Fibroblast of skin of right quadriceps (primary cell): ENCODE measurements at places on chromosomes 6 and 20.

DNA sequence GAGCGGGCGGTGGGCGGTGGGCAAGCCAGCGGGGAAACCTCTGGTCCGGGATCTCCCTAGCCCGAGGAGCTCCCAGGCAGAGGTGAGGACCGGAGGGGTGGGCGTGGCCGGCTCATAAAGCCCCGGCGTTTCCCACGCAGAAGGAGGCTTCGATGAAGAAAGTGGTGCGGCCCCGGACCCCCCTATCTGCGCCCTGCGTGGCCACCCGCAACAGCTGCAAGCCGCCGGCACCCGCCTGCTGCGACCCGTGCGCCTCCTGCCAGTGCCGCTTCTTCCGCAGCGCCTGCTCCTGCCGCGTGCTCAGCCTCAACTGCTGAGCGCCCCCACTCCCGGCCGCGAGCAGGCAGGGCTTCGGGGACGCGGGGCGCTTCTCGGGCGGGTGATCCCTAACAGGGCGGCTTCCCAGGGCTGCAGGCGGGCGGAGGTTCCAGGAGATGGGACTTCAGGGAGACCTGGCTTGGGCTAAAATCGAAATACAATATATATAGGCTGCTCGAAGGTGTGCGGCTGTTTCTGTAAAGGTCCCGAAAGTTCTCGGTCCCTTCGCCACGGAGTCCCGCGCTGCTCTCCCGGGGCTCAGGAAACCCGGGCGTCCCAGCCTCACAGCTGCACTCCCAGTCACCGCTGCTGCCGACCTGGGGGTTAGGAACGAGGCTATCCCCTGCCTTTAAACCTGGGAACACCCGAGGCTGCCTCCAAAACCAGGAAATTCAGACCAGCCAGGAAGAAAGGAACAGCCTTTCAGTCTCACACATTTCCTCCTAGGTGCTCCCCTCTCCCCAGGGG, 27.8 kb downstream of the ASIP start:
- DNase-seq, result peak; percentile 28

- DNase-seq, result no peak
Measured at GRCh38 chr20:33097001-33097400, 17.6 kb downstream of the BPIFB4 start.

DNA sequence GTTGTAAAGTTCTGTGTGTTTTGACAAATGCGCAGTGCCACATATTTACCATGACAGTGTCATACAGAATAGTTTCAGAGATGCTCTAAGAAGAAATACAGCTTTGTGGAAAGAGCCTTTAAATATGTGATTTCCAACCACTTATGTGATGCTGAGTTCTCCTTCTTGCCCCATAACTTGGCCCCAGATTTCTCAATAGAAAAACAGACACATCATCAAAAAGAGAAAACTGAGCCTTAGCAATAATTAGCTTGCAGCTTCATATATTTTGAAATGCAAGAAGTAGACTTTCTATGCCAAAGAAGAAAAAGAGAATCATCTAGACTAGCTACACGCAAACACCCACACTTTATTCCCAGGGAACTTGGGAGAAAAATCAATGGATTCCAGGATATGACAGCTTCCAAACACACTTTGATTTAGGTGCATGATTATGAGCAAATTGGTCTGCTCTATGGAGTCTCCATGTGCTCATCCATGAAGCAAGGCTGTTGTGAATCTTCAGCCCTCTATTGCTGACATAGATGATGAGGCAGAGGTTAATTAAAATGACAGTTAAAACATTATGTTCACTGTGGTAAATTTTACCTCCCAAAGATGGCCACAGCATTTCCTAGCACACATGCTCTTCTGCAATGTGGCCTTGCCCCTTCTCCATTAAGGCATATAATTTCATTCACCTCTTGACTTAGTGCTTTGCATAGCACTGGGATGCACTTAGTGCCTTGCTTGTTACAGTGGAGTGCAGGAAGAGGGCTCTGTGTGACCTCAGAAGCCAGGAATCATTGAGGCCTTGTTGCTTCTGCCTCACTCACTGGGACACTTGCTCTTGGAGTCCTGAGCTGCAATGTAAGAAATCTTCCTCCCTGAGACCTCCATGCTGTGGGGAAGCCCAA, 174.6 kb downstream of the SYNDIG1 start:
- DNase-seq, result no peak

- DNase-seq, result peak; percentile 73
Measured at GRCh38 chr20:60095456-60095855, 137.2 kb downstream of the CDH26 start.

DNA sequence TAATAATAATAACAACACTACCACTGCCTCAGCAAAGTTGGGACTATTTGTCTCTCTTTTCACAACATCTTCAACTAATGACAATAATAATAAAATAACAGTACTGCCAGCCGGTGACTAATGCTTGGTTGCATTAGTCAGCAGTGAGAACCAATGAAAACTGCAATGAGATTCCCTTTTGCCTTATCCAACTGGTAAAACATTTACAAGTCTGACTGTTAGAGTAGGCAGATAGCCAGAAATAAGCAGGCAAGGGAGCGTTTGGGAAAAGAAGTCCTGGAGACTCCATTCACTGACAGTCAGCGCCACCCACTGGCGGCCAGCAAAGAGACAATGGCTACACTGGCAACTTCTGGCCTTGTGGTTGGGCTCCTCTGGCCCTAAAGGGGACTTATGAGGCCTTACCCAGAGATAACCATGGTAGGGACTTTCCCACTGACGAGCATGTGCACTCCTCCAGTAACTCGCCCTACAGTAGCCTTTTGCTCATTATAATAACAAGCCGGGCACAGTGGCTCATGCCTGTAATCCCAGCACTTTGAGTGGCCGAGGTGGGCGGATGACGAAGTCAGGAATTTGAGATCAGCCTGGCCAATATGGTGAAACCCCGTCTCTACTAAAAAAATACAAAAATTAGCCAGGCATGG, 3.4 kb upstream of the NSFL1C start:
- peak; percentile 99 for DNase-seq

DNA sequence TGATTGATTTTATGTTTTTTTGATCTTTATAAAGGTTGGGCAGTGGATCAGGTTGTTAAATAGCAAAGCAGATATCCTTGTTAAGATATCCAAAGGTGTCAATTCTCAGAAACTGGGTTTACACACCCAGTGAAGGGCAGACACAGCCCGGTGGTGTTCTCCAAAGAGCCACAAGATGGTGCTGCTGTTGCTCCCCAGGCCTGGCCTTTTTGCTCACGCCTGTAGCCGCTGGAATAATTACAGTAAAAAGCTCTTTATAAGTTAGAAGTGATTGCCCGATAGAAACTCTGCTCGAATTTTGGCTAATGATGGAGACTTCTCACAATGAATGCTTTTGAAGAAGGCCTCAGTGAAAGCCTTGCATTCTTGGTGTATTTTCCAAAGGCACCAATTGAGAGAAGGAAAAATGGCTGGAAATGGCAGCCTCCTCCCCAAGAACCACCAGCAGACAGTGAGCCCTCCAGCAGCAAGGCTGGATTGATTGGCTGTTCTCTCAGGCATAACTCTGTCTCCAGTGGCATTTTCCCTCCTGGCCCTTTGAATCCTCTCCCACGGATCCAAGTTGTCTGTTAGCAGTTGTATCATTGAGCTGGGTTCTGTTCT, 120.5 kb upstream of the CHD6 start:
- peak; percentile 24 for DNase-seq

- peak; percentile 97 for DNase-seq
Measured at GRCh38 chr6:73803562-73804241, 107.7 kb downstream of the CD109 start.

GRCh38 chr20:8305449-8305978, 173.4 kb downstream of the PLCB1 start:
- peak; percentile 29 for DNase-seq

DNA sequence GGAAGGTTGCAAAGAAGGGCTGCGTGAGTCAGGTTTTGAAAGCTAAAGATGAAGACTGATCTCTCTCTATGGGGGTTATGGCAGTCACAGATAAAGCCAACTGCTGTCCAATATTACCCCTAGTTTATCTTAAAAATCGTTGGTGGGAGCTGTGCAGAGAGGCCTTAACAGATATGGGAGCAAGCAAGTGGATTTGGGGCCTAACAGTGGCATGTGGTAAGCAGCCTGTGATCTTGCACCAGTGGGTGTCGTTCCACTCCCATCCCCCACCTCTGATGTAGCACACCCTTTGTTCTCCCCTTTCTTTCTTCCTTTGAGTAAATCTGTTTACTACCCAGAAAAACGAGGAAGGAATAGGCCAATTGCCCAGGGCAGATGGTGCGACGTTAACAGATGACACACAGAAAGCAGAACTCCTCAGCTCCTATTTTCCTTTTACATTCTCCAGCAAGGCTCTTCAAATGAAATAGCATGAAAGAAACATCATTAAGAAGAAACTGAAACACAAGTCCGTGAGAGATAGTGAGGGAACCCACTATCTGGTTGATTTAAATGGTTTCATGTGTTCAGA, 274.1 kb upstream of the CITED2 start:
- DNase-seq, result no peak

GRCh38 chr6:162572240-162572639, 155.3 kb downstream of the PRKN start:
- no peak for DNase-seq

DNA sequence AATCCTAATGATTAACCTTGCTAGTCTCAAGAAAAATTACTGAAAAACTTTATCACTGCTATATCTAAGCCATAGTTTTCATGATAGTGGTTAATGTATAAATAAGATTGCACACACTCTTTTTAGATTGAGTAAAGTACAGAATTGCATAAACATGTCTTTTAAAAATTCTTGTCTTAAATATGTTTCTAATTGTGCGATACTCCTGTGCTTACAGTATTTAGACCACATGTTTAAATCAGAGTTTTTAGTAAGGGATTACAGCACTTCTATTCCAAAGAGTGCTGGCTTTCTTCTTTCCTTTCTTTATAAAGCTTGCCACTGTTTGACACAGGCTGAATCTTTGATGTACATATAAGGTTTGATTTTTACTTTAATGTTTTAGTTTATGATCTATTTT, 36.8 kb upstream of the RGS17 start:
- DNase-seq, result no peak

- no peak for DNase-seq
Measured at GRCh38 chr6:80145509-80145908, 39.0 kb downstream of the BCKDHB start.
